Mesenchymal stem cell (in vitro differentiated cells and primary cell): ENCODE measurements at places on chromosomes 4 and X.

GRCh38 chr4:4594285-4594920 is 52.6 kb upstream of the STX18 start:
- no peak for DNase-seq

DNA sequence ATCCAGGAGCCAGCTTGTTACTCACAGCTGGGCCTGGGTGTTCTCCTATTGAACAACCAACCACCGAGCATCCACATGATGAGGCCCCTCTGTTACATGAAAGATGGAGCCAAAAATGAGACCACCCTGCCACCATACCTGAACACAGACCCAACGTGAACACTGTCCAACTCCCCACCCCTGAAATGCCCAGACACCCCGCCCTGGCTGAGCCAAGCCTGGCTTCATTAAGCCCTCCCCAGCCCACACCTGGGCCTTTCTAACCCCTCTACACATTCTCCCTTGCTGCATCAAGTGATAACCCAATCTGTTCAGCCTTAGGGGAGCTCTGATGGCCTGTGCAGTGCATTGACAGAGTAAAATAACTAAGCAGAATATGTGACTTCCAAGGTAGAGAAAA is 80.7 kb downstream of the EVC start:
- no peak for DNase-seq

- no peak for DNase-seq
Observed at GRCh38 chrX:20967725-20968124, 406.5 kb upstream of the CNKSR2 start.

DNA sequence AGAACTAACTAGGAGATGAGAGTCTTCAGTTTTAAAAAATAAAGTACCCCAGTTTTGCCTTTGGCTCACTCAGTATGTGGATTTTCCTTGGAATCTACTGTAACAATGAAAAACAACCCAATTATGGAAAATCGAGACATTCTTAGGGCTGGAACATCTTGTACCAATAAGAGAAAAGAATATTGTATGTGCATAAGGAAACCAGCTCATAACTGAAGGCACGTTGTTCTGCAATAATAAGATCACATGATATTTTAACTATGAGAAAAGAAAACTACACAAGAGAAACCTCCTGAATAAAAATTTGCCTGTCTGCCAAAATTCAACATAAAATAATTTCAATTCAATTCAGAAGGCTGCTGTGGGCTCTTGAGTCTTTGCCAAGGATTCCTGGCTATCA is 261.8 kb upstream of the EDNRA start:
- DNase-seq = no peak

DNA sequence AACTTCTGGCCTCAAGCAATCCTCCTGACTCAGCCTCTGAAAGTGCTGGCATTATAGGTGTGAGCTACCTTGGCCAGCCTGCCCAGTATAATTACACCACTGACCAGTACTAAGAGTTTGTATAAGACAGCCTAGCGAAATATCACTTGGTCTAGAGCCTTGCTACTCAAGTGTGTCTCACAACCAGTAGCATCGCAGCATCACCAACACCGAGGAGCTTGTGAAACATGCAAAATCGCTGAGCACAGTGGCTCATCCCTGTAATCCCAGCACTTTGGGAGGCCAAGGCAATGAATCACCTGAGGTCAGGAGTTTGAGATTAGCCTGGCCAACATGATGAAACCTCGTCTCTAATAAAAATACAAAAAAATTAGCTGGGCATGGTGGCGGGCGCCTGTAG is 102.0 kb upstream of the GATB start:
- DNase-seq = no peak

GRCh38 chrX:135434258-135435138 is 12.8 kb downstream of the SMIM10L2A start:
- no peak for DNase-seq

GRCh38 chrX:106467422-106467821 is 144.4 kb upstream of the RADX start:
- no peak for DNase-seq

GRCh38 chr4:143285696-143286437 is 50.8 kb upstream of the GAB1 start:
- DNase-seq = no peak
